Stimulated activated CD4-positive, alpha-beta T cell treated with anti-CD3 and anti-CD28 coated beads, Interleukin-1b, Interleukin-23, amount 100 ng/mL, for 1 hour (primary cell): ENCODE measurements at places on chromosomes 11 and 22.

DNA sequence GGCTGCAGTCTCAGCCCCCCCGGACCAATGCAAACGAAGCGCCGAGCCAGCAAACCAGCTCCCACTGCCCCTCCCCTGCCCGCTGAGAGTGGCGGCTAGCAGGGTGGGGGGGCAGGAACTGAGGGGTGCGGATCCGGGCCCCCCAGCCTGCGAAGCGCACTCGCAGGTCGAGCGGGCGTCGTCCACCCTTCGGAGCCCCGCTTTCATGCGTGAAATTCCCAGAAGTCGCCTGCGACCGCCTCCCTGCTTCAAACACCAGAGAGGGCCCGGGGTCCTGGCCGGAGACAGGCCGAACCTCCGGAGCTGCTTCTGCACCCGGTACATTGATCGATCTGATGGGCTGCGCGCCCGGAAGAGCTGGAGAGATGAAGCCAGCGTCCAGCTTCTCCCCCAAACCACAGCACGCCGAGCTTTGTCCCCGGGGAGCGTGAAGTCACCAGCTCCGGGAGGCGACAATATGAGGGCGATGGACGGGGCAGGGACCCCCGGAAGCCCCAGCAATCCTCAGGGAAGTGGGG is 646 bp upstream of the PATZ1 start:
- no peak for DNase-seq

- no peak for DNase-seq
Measured at GRCh38 chr22:46546466-46547178, 9.2 kb upstream of the CELSR1 start.

GRCh38 chr11:118892514-118892913 is 8.8 kb downstream of the CXCR5 start:
- DNase-seq, result no peak

GRCh38 chr22:21593406-21594232 is 26.1 kb downstream of the UBE2L3 start:
- DNase-seq, result no peak

GRCh38 chr11:96339706-96340554 is 3.1 kb downstream of the MAML2 start:
- no peak for DNase-seq

DNA sequence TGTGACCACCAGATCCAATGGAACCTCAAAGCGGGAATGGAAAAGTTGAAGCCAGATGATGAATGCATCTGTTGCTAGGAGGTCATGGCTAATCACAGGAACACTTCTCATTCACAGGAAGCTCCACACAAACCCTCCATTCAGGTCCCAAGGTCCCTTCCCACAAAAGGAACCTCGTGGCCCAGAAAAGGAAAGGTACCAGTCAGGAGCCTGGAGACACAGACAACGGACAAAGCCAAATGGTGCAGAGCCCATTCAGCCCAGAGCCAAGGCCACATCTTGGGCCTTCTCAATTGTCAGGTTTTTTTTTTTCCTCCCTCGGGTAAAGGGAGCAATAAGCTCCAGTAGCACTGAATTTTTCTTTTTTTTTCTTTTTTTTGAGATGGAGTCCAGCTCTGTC is 87.0 kb downstream of the FAM168A start:
- DNase-seq, result no peak

DNA sequence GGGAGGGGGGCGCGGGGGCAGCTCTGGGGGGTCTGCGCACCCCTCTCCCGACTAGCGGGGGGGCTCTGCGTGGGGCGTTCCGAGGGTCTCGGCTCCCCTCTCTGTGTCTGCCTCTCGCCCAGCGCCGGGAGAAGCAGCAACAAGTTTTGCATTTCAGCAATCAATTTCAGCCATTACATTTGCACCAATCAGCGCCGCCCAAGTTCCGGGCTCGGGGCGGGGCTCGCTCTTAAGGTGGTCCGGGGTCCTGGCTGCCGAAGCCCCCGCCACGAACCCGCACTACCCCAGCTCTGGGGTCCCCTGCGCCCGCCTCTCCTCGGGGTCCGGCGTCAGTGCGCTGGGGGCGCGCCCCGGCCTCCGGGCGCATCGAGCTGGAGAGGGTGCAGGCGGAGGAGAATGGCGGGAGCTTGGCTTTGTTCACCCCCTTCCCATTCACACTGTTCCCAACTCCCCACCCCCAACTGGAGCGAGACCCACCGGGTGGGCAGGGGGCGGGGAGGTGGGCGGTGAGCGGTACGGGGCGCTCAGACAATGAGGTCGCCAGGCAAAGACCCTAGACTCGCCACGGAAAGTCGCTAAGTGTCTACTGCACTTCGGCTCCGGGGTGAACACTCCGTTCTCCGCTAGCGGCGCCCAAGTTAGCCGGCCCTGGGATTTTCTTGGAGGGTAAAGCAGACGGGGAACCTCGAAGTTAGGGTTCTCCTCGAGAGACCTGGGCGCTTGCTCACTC is at the start of gene MN1:
Gene MN1, minus strand, starts transcription at position 141 of the 730 bp plus-strand sequence. CDS start 1,213 bp downstream, outside the sequence.
- DNase-seq, result no peak

DNA sequence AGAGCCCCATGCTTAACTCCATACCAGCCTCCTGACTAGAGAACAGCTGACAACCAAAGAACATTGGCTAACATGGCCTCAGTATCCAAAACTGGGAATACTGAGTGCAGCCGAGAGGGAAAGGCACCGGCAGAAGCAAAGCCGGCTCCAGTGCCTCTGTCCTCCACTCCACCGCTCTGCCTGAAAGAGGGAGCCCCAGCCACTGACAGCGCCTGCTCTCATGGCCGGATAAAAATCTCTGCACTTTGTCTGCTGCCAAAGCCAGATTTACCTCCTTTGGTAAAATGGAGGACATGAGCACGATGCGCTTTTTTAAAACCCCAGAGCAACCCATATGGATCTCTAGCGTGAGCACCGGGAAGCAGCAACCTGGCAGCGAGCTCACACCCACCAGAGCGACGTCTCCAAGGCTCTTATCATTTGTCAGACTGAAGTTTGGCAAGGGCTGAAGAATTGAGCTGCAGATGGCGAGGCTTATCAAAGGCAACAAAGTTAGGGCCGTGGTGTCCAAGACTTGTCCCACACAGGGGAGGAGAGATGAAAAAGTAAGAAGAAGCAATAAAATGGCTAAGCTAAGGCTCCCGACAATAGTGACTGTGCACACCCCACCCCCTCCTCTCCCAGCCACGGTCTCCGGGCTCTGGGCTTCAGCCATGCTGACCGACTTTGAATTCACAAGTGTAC is 71.4 kb downstream of the EFCAB6 start:
- DNase-seq, result no peak

- DNase-seq, result peak; percentile 35
Measured at GRCh38 chr11:62324731-62325556, 12.3 kb upstream of the ASRGL1 start.

DNA sequence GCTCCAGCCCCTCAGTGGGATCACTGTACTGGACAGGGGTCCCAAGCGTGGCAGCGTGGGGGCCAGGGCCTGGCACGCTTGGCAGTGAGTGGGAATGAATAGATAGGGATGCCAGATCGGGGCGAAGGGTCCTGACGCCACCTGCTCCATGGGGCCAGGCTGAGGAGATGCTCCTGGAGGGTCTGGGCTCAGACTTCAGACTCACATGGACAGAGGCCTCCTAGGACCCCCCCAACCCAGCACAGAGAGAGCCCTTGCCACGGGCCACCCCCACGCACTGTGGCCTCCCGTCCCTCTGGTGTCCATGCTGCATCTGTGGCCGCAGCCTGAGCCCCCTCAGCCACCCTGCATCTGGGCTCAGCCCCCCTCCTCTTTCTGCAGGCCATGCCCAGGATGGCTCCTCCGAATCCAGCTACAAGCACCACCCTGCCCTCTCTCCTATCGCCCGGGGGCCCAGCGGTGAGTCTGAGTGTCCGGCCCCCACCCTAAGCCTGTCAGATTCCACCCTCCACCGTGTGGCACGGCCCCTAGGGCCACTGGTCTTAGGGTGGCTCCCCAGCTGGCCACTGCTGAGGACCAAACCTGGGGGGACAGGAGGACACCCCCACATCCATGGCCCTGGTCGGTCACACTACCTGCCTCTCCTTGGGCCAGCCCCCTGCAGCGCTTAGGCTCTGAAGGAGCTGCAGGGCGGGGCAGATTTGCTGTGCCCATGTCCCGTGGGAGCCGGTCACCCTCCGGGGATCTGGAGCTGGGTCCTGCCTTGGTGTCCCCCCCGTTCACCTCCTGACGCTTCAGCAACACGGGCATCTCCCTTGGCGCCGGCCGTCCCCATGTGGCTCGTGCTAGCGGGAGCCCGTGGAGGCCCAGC is 2.7 kb downstream of the MUC5AC start:
- no peak for DNase-seq

- no peak for DNase-seq
Measured at GRCh38 chr11:2549080-2549479, 104.3 kb downstream of the KCNQ1 start.

GRCh38 chr11:35487532-35488078 is 37.8 kb downstream of the PAMR1 start:
- DNase-seq, result no peak

DNA sequence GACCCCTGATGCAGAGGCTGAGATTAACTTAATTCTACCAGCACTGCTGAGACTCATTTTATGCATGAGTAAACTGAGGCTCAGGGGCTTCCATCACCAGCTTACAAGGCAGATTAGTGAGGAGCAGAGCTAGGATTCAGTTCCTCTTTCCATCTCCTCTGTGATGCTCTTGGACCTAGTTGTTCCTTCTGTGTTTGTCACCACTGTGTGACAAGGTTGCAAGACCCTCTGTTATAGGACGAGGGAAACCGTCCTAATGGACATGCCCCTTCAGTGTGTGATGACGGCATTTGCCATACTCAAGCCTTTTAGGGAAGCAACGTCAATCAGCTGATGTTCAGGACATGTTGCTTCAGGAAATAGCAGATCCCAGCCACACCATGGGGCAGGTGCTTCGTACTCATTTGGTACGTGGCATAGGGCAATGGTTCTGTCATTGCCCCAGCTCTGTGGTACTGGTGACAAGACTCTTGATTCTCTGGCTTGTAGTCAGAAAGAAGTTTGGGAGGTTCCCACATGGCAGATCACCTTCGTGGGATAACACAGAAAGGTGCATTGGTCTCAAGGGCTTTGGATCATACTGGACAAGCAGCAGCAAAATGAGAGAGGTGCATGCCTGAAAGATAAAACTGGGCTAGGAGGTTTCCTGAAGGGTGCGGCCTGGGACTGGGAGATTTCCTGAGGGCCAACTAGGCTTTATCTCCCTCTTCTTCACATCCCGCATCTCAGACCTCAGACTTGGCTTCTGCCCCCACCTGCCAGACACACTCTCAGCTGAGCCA is 23.9 kb upstream of the CD44 start:
- DNase-seq, result no peak

DNA sequence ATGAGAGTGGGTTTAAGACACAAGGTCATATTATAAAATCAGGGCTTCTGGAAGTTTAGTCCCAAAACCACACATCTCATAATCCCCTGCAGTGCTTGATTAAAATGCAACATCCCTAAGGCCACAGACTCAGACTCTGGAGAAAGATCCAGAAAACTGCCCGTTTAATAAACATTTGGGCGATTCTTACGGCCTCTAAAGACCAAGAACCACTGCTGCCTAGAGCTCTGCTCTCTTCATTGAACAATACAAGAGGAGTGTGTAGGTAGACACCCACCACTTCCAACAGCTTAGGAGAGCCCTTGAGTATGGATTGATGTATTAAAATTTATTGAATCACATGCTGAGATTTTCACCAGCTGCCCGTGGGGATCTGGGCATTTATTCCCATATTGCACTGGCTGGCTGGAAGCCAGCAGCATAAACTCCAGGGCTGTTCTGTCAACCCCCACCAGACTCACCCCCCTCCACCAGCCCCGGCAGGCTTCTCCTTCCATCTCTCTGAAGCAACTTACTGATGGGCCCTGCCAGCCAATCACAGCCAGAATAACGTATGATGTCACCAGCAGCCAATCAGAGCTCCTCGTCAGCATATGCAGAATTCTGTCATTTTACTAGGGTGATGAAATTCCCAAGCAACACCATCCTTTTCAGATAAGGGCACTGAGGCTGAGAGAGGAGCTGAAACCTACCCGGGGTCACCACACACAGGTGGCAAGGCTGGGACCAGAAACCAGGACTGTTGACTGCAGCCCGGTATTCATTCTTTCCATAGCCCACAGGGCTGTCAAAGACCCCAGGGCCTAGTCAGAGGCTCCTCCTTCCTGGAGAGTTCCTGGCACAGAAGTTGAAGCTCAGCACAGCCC is 749 bp upstream of the BEST1 start:
- DNase-seq, result no peak

GRCh38 chr11:18193010-18193409 is 20.4 kb downstream of the MRGPRX4 start:
- no peak for DNase-seq

DNA sequence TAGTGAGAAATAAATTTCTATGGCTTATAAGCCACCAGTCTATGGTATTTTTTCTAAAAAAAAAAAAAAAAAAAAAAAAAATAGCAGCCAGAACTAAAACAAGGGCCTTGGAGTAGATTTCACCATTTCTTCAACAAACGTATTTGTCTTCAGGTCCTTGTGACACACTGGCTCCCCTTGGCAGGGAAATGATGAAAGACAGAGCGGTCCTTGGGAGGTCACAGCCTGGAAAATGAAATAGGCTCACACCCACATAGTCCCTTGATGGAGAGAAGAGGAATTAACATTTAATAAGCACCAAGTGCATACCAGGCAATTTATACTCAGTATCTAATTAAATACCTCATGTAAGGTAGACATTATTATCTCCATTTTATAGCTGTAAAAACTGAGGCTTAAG is 25.7 kb upstream of the ACER3 start:
- DNase-seq, result no peak

- no peak for DNase-seq
Measured at GRCh38 chr11:14449302-14449714, 50.3 kb downstream of the COPB1 start.

DNA sequence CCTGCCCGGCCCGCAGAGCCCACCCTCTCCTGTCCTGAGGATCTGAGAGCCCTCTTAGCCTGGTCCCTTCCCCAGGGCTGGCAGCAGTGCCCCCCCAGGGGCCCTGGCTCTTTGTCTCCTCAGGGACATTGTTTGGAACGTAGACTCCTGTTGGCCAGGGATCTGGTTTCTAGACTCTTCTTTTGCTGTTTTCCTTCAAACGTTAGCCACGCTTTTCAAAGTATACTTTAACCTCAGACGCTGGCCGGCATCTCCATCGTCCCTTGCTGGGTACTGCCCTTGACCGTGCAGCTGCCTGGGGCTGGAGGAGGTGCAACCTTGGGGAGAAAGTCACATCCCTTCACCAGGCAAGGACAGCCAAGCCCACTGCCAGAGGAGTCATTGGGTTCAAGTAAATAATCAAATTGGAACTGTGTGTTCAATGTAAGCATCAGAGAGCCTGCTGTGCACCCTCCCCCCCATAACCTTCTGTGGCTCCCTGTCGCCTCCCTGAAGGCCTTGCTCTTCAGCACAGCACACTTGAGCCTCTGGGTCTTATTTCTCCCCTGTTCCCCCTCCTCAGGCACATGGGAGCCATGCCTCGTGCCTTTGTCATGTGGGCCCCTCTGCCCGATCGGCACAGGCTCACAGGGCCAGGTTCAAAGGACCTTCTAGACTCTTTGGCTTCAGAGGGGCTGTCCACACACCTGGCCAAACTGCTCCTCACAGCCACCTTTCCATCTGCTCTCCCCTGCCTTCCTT is 21.8 kb upstream of the WNT7B start:
- no peak for DNase-seq

DNA sequence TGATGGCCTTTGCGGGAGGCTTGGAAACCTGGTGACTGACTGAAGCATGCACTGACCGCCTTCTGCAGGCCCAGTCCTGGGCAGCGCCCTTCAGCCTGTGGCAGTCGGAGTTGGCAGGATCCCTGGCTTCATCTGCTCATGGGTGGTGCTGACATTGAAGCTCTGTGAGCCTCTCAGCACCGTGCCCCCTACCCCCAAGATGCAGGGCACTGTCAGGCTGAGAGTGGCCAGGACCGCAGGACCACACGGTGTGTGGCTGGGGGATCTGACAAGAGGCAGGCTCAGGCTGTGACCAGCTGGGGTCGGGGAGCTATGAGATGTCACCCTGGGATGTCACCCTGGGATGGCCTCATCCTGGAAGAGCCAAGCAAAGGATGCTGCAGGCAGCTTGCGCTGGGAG is 32.7 kb downstream of the TBC1D22A start:
- no peak for DNase-seq
